Osteocyte (in vitro differentiated cells): ENCODE measurements at places on chromosomes 1 and 21. TPM values are rescaled to one million over a fixed set of nuclear protein-coding genes. Genes with fewer than 3 reads are reported as not detected.

- DNase-seq, result no peak
Observed at GRCh38 chr1:95138223-95138622, 21.1 kb downstream of the TLCD4 start.

GRCh38 chr1:101781201-101781831, 215.4 kb downstream of the OLFM3 start:
- no peak for DNase-seq

The RGS13 gene
- not detected in 2 replicates for total RNA-seq

DNA sequence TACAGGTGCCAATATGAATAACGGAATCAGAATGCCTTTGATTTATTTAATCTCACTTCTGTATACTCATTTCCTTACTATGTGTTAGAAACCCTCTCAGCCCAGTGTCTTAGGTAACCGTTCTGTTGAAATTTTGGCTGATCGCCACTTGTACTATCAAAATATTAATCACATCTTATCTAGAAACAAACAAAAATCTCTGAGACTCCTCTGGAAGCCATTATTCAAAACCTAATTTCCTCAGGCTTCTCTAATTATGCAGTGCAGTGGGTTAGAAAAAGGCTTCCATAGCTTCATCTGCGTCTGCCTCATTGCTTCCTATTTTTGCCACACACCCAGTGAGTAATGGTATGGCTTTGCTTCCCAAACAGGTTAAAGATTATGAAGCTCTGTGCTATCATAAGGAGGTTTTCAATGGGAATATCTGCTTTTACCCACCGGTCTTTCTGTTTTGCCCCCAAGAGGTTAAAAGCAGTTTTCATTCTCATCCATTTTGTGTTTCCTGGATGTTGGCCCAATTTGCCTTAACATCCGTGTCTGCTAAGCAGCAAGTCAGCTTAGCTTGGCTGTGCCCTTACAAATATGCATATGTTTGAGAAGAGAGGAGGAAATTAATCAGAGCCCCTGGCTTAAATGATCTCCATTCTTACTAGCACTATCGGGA, 129.6 kb downstream of the RYR2 start:
- no peak for DNase-seq

- DNase-seq, result no peak
Observed at GRCh38 chr1:234862944-234863515, 253.1 kb upstream of the IRF2BP2 start.

The KRTAP19-3 gene
- total RNA-seq, result not detected in 2 replicates

DNA sequence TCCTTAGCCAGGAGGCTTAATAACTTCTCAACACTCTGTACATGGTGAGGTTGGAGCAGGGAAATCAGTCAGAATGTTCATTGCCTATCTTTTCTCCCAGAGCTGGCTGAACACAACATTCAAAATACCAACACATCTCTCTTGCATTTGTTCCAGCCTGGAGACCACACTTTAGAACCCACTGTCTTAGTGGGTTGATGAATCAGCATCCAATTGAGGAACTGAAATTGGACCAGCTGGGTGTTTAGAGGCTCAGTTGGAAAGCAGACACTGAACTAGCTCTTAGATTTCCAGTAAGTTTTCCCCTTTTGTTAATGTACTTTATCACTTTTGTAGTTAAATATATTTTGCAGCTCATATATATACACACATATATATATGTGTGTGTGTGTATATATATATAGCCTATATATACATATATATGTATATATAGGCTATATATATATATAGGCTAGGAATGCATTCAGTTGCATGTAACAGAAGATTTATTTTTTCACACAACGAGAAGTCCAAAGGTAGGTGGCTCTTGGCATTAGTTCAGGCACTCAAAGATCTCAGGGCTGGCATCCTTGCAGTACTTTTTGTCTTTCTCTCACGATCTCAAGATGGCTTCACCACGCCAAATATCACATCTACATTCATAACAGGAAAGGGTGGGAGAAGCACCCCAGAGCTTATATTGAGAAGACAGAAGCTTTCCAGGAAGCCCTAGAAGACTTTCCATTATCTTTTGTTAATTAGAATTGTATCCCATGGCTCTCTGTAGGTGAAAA, 35.0 kb upstream of the HUNK start:
- DNase-seq, result no peak

DNA sequence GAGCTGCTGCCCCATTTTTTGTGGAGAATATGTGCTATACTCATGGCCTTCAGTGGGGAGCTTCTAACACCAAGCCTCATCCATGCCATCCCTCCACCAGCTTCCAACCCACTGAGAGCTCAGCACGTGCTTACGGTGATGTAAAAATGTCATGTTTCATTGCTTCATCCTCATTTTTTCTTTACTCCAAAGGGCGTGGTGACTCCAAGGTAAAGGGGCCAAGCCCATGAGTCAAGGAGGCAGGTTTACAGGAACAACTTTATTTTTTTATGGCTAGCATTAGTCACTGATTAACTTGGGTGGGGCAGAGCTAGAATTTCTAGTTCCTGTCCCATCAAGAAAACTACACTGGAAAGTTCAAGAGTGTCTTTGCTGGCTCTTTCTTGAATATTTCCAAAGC, at the start of gene C1orf226:
Gene C1orf226 (plus strand): TSS at position 346 of the 400 bp plus-strand sequence. CDS start 174 bp downstream, outside the sequence.
- no peak for DNase-seq

DNA sequence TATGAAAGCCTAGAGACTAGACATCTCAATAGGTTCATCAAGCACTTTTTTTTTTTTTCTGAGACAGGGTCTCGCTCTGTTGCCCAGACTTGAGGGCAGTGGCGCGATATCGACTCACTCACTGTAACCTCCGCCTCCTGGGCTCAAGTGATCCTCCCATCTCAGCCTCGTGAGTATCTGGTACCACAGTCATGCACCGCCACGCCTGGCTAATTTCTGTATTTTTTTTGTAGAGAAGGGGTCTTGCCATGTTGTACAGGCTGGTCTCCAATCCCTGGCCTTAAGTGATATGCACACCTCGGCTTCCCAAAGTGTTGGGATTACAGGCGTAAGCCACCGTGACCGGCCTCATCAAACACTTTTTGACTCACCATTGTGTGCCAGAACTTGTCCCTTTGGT, 613 bp upstream of the GPATCH4 start:
- no peak for DNase-seq

The CSTB gene
- total RNA-seq, result 59.1 and 65.3 TPM in 2 replicates

DNA sequence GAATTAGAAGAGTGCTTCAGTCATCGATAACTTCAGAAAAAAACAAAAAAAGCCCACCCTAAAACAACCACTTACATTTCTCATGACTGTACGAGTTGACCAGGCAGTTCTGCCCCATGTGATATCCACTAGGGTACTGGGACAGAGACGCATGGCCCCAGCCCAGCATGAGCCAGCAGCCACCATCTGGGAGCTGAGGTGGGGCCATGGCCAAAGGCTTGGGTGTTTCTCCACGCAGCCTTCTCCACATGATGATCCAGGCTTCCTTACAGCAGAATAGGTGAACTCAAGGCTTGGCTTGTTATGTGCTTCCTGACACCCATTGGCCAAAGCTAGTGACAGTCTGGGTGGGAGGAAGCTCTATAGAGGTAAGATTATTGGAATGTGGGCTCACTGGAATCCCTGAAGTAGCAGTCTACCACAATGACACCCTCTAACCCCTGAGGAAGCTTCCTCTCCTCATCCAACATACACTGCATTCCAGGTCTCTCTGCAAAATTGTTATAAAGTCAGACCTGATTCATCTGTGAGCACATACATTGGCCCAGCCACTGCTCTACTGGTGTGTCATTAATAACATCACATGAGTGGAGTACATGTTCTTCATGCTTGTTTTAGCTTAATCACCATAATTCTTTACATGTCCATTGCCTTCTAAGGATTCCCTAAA, 66.3 kb upstream of the NTPCR start:
- no peak for DNase-seq

DNA sequence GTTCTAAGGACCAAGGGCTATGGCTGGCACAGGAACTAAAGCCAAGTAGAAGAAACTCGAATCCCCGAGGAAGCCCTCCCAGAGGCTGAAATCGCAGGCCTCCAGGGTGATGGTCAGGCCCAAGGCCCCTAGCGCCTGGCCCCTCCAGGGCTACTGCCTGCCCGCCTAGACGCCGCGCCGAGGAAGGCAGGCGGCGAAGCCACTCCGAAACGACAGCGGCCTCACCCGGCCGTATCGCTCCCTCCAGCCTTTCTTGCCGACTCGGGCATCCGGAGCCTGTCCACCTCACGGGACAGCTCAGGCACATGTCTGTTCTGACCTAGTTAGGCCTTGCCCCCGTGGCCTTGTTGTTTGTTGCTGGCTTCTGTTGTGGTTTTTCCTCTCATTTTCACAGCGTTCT, 9.7 kb upstream of the LHX8 start:
- peak; percentile 74 for DNase-seq

- no peak for DNase-seq
Observed at GRCh38 chr1:156500543-156500792, at the start of gene MEF2D. TSS of gene MEF2D (minus strand) at chr1:156500775. CDS start at chr1:156483292, 17,483 bp downstream.

- DNase-seq, result no peak
Observed at GRCh38 chr1:103109311-103109920, 1.1 kb upstream of the COL11A1 start.

DNA sequence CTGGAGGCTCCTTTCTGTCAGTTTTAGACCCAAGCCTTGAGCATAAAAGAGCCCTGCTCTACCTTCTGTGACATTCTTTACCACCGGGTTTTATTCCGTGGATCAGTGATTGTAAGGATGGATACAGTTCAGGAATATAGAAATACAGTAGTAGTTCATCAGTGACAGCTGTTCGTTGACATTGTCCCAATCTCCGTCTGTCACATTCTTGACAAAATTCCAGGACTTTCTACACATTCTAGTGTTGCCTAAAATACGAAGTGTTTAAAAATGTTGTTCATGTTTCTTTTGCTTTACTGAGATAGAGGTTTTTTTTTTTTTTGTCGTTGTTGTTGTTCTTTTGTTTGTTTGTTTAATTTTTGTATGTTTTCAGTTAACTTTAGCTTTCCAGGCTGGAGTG, 29.9 kb downstream of the MAP10 start:
- no peak for DNase-seq

The PAQR6 gene
- total RNA-seq, result 12.0 and 12.5 TPM in 2 replicates

The NFASC gene
- 0.13 TPM in 1 of 2 replicates, not detected in the other for total RNA-seq

The APCS gene
- not detected in 2 replicates for total RNA-seq

The AHCTF1 gene
- 29.9 and 30.4 TPM in 2 replicates for total RNA-seq

DNA sequence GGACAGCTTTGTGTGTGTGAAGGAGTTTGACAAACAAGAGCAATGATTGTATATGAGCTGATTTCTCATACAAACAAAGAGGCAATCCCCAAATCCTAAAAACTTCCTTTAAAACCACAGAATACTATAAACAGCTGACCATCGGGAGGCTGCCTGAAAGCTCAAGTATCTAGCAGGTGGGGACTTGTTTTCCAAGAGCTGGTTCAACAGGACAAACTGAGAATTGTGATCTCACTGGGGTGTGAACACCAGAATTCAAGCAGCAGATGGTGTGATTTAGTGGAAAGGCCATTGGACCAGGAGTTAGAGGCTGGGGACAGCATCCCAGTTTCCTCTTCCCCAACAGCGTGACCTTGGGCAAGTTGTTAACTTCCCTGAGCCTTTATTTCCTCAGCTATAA, 13.9 kb downstream of the LMX1A start:
- DNase-seq, result no peak

DNA sequence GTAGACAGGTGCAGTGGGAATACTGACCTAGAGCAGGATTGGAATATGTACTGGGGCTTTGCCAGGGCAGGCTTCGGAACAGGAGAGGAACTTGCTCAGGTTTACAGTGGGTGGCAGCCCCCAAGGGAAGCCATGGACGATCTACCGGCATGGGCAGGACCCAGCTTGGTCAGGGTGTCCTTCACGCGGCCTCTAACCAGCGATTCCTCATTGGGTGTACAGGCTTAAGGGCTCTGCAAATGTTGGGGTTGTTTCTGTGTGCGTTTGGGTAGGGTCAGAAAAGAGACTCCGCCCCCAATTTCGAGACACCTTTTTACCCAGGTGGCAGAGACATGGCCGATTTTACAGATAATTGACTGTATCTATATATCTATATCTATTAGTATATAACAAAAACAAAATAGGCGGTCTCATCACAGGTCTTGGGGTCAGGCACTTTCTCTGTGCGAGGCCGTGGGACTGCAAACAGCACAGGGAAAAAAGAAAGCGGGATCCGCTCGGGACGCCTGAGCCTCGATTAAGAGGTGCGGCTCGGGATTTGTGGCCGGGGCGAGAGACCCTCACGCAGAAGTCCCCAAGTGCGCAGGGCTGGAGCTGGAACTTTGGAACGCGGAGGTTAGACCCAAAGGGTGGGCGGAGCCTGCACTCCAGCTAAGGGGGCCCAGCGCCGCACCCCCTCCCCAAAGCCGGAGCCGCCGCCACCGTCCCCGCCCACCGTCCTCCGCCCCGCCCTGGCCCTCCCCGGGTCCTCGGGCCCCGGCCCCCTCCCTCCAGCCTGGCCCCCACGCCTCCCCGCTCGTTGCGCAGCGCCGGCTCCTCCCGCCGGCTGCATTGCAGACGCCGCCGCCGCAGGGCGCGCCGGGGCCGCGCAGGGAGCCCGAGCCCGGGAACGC, 67.5 kb upstream of the VAMP3 start:
- no peak for DNase-seq

GRCh38 chr21:45721671-45722070, 78.1 kb downstream of the PCBP3 start:
- DNase-seq, result no peak

- DNase-seq, result no peak
Observed at GRCh38 chr1:226154593-226154992, 31.9 kb downstream of the ACBD3 start.

DNA sequence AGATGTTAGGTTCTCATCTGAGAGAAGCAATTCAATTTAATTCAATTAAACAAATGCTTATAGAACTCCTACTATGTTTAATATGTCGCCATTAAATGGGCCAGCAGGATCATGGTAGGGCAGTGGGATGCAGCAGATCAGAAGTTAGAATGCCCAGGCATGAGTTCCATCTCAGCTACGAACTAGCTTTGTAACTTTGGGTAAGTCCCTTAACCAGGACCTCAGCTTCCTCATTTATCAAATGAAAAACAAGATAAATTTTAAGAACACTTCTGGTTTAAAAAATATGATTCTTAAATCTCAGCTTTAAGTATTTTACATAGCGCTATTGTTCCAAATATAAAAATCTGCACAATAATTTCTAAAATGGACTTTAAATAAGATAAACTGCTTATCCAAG, 67.5 kb upstream of the GFI1 start:
- no peak for DNase-seq
